SK-N-MC (cell line): ENCODE measurements at places on chromosomes 11 and 22.

- peak; percentile 44 for DNase-seq
Measured at GRCh38 chr11:75214411-75214821, 26.2 kb upstream of the TPBGL start.

DNA sequence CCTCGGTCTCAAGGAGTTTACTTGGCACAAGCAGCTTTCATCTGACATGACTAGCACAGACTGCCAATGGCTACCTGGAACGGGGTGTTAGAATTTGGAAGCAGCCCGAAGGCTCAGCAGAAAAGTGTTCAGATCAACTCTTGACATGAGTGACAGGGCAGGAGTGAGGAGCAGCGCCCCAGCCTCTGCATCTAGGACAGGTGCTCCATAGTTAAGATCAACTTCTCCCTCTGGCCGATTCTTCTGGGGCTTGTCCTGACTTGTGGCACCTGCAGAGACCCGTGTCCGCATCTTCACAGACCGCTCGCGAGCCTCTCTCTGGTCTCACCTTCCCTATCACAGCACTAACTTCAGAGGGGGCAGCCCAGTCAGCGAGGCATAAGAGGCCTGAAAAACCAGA is 42.5 kb upstream of the CHKA start:
- DNase-seq: no peak

GRCh38 chr11:44404736-44405395 is 94.9 kb upstream of the ALX4 start:
- no peak for DNase-seq

DNA sequence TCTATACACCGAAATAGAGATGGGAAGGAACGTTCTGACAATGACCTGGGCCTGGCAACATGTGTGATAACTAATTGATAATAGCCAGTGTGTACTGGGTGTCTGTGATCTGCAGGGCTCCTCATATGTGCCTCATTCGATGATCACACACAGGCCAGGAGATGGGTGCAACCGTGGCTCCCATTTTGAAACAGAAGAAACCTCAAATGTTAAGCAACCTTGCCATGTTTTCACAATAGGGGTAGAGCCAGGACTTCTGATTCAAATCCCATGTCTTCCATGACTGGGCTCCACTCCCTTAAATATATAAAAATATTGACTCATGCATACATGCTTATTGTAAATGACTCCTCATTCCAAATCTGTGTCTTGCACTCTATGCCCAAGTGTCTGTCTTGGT is 11.1 kb downstream of the APOL3 start:
- no peak for DNase-seq
